ENCODE measurements at places on chromosomes 2 and 18.

GRCh38 chr2:112622528-112622849 lies 23.2 kb upstream of the SLC20A1 start:
- DNase-seq: no peak

GRCh38 chr2:11389551-11390398 lies 45.3 kb upstream of the ROCK2 start:
- no peak for DNase-seq

- no peak for DNase-seq
These were observed 813.2 kb downstream of the RNF144A start for GRCh38 chr2:7730449-7730848.

GRCh38 chr2:238100821-238101771 lies 956 bp downstream of the ESPNL start:
- no peak for DNase-seq

DNA sequence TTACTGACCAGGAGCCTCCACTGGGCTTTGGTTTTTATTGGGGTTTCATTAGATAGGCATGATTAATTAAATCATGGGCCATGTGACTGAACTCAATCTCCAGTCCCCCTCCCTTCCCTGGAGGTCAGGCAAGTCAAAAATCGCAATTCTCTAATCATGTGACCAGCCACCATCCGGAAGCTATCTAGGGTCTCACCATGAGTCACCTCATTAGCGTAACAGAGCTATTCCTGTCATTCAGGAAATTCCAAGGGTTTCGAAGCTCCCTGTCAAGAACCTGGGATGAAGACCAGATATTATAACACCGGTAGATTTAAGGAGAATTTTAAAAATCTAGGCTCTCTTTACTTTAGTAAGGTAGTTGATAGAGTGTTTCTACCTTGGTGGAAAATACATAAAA lies 180.3 kb upstream of the TCF4 start:
- DNase-seq: no peak

GRCh38 chr2:147520817-147521216 lies 324.0 kb upstream of the ACVR2A start:
- no peak for DNase-seq

GRCh38 chr18:38033282-38033681 lies 467.7 kb upstream of the CELF4 start:
- DNase-seq: no peak

GRCh38 chr2:28424799-28425463 lies 32.3 kb downstream of the FOSL2 start:
- DNase-seq: no peak

GRCh38 chr2:48287976-48288375 lies 242.0 kb upstream of the STON1 start:
- DNase-seq: no peak

DNA sequence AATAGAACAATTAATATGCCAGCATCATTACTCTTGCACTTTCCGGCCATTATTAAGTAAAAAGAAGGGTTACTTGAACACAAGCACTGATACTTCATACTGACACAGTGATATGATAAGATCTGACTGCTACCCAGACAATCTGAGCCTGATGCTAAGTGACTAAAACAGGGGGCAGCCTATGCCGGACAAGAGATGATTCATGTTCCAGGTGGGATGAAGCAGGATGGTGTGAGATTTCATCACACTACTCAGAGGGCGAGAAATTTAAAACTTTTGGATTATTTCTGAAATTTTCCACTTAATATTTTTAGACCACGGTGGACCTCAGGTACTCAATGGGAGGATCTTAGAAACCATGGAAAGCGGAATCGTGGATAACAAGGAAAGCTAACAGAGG lies 61.7 kb downstream of the LIPG start:
- DNase-seq: no peak

- no peak for DNase-seq
These were observed 223.1 kb upstream of the FBXO11 start for GRCh38 chr2:48129293-48129950.

GRCh38 chr2:18208956-18209355 lies 330.5 kb downstream of the KCNS3 start:
- DNase-seq: no peak

- DNase-seq: no peak
These were observed 241.3 kb downstream of the DYSF start for GRCh38 chr2:71694501-71695234.

GRCh38 chr2:198883604-198884003 lies 574.1 kb downstream of the SATB2 start:
- no peak for DNase-seq

DNA sequence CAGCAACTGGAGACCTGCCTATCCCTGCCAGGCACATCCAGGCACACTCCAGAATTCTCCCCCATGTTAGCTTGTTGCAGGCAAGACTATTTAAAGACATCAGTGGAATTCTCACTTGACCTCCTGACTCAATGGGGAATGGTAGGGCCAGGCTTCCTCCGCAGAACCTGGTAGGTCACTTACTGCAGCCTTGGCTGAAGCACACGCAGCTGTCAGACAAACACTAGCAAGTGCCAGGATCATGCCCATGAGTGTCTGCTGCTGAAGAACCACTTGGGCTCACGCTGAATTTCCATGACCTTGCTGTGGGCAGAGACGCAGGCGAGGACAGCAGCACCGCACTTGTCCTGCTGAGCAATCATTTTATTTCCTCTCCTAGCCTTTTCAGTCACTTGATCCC lies 3.2 kb downstream of the LRRC30 start:
- DNase-seq: no peak

GRCh38 chr2:236661061-236661761 lies 91.6 kb downstream of the ACKR3 start:
- no peak for DNase-seq

- no peak for DNase-seq
These were observed 16.1 kb downstream of the TMEM247 start for GRCh38 chr2:46495231-46496030.

DNA sequence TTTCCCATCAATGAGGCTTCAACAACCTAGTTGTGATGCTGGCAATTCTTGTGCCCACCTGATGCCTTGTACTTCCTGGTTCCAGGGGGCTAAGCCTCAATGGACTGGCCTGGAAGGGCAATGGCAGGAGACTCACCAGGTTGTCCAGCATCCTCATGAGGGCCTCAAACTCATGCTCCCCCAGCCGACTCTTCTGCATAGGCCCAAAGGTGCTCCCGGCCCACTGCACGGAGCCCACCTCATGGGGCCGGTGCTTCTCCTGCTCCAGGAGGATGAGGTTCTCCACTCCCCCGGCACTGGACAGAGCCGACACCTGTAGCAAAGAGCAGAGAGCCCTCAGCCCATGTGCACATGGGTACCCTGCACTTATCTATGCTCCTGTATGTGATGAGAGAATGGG lies 84.5 kb downstream of the ADD2 start:
- no peak for DNase-seq

DNA sequence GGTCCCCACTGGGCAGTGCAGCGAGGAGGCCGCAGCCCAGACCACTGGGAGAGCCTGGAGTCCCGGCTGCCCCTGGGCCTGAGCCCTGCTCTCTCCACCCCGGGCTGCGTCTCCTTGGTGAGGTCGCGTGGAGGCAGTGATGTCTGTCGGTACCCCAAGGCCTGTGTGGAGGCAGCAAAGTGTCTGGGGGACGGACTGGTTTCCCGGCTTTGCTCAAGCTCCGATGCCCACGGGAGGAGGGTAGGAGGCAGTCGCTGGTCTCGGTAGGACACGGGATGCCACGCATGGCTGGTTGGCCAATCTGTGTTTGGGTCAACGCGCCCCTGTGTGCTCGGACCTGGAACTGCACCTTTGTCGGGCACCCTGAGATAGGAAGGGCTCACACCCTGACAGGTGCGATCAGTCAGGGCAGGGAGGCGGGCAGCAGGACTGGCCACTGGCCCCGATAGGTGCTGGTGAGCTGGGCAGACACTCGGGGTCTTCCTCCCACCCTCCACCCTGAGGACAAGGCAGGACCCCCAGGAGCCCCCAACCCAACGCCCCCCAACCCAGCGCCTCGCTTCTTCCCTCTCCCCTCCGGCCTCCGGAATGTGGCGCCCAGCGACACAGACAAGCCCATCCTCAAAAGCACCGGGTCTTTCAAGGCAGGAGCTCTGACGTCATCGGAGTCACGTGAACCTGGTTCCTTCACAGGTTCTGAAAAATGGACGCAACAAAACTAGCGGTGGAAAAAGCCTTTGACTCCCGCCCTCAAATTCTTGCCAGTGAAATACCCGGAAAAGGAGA lies 288.6 kb downstream of the NDUFA10 start:
- no peak for DNase-seq

DNA sequence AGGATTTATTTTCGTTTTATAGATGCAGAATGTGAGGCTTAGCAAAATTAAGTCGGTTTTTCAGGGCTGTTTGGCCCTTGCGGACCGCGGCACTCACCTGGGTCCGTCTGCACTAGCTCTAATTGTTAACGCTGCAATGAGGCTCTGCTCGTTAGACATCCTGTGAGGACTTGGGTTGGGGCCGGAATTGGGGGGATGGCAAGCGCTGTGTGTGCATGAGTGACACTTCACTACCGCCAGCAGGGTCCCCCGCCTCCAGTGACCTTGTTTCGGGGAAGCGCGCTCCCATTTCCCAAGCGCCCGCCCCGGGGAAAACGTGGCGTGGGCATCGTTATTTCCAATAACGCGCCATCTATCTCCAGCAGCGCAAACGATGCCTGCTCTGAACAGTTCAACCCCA lies 54.2 kb downstream of the KCNG2 start:
- no peak for DNase-seq

- DNase-seq: no peak
These were observed 10.7 kb upstream of the CD226 start for GRCh38 chr18:69958422-69958821.

DNA sequence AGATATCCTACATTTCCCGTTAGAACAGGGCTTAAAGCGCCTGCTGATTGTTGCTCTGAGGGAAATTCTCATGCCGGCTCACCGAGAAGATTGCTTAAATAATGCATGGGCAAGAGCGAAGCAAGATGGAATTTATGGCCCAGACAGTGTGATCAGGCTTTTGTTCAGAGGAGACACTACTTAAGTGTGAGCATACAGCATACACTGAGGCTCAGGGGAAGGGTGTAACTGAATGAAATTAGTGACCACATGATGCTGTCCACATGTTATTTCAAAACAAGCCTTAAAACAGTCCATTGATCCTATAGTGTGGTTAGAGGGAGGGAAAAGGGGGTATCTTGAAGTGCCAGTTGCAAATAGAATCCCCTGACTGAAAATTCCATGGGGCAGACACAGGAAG lies 125.5 kb downstream of the RAPGEF4 start:
- no peak for DNase-seq

- no peak for DNase-seq
These were observed 47.8 kb upstream of the C2orf74 start for GRCh38 chr2:61114147-61114546.

- DNase-seq: no peak
These were observed 22.1 kb downstream of the CENPA start for GRCh38 chr2:26807788-26808460.

GRCh38 chr18:37242826-37243560 lies 322.6 kb downstream of the CELF4 start:
- DNase-seq: no peak

GRCh38 chr2:65901756-65902155 lies 469.4 kb upstream of the SPRED2 start:
- no peak for DNase-seq

DNA sequence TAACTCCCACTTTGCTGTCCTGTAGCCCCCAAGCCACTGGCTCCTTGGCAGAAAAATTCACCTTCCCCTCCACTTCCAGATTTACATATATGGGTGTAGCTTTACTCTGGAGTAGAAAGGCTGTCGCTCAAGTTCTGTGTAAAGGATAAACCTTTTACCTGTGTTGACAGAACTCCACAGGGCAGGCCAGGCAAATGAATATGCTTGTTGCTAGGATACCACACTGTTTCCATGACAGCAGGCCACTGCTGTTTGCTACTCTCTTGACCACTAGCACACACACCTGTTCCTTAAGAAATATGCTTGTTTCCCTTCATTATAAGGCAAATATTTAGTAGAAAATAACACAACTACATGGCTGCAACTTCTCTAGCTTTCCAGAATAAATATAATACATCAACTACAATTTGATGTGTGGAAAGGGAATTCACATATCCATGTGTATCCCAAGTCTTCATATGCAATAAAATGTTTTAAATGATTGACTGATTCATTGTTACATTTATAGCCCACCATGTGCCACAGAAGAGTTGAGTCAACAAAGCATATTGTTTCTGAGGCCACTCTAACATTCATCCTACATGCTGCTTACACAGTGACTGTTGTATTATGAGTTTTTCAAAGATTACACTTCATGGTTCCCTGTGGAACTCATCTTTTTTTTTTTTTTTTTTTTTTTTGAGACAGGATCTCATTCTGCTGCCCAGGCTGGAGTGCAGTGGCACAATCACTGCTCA lies 56.2 kb upstream of the ROCK1 start:
- DNase-seq: no peak

DNA sequence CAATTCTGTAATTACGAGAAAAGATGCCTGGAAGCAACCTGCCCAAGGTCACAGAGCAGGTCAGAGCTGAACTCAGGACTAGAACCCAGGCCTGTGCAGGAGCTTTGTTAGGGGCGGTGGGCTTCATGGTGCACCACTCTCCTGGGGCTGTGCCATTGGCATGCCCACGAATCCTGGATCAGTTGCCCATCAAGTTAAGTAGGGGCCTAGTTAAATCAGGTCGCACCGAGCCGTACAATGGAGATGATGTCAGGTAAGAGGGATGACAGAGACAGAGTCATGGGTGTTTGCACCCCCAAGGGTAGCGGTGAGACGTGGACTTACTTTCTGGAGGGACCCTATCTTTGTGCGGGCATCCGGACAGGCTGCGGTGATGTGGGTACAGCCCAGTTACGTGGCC lies 172.6 kb upstream of the PXDN start:
- DNase-seq: no peak

DNA sequence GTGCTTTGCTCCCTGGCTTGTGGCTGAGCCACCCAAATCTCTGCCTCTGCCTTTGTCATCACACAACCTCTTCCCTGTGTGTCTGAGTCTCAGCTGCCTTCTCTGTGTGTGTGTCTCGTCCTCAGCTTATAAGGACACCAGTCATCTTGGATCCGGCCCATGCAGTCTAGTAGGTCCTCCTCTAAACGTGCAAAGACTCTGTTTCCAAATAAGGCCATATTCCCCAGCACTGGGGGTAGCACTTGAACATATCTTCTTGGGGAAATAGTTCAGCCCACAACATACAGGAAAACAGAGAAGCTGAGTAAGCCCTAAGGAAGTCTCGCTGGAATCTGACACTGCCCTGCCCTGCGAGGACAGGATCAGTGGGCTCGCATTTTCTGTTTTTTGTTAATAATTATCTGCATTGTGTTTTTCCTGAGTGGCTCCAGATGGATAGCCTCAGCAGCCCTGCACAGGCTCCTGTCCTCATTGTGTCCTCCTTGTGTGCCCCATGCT lies 42.1 kb downstream of the MTCL1 start:
- DNase-seq: no peak

DNA sequence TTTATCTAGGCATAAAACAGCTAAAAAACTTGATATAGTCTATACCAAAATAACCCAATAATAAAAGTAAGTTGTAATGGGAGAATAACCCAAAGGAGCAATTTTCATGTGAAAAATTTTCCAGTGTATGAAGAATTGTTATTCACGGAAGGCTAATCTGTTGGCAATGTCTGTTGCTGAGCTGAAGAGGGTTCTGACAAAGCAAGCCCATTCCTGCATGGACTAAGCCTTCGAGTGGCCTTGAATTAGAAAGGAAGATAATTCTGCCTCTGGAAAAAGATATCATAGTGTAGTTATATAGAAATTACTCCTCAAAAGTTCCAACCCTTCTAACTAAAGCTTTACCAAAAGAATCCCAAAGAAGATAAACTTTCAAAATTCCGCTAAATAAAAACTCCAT lies 101.5 kb downstream of the MAP2 start:
- DNase-seq: no peak

Measured in stimulated activated CD8-positive, alpha-beta memory T cell treated with anti-CD3 and anti-CD28 coated beads, Interleukin-7, amount 100 ng/mL, for 1 hour (primary cell).